ENCODE measurements at places on chromosomes 3 and 15.
A peak's percentile ranks its signal among the peaks of the same experiment; 100 is the strongest.

GRCh38 chr3:134836921-134837320, 41.9 kb downstream of the EPHB1 start:
- no peak for DNase-seq

GRCh38 chr3:101377209-101377608, 56.8 kb upstream of the IMPG2 start:
- no peak for DNase-seq

DNA sequence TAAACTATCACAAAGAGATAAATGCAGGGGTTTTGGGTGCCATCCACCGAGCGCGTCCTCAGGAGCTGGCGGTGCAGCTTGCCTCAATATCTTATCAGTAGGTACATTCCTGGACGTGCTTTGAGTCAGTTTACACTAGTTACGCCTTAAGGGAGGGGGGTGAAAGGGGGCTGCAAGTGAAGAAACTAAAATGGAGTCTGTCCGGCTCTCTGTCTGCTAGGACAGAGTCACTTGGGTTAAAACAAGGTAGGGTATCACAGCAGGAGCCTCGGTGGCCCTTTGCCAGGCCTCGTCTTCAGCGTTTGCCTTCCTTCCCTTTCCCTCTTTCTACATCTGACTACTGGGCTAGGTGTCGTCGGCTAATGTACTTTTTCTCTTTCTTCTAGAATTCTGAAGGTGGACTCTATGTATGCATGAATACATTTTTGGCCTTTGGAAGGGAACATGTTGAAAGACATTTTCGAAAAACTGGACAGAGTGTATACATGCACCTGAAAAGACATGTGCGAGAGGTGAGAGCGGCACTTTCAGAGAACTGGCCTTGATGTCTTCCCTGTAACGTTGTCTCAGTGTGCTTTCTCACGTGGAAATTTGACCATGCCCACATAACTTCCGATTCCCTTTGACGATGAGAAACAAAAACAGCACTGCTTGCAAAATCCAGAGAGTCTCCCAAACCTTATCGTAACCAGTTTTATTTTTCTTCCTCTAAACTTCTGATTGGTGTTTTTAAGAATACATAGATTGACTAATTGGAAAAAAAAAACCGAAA, 28.8 kb downstream of the USP13 start:
- no peak for DNase-seq

DNA sequence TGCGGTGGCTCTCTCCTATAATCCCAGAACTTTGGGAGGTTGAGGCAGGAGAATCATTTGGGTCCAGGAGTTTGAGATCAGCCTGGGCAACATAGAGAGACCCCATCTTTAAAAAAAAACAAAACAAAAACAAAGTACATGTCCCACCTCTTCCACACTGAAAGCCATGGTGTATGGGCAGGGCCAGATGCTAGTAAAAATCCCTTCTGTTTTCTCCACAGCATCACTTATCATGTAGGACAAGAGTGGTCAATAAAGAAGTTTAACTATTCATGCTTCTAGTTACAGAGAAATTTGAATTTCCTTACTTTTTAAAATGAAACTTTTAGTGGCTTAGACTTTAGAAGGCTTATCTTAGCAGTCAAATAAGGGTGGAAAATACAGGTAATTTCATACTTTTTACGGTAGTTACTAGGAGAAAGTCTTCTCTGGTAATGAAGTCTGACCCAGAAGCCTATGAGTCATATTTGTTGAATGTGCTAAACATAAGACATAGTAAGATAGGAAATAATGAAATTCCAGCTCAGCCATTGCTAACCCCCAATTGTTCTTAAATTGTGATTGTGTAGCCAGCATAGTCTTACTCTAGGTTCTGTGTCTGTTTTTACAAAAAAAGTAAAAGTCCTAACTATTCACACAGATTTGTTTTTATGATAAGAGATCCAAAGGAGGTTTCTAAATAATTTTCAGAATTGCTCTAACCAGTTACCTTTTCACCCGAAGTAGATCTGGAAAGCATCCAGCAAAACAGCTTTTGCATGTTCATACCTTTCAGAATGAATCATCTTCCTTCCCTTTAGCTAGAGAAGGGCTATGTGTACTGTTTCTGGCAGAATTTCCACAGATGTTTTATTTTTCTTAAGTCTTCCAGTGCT, 16.4 kb upstream of the ZNF609 start:
- DNase-seq: no peak

GRCh38 chr3:56878074-56878473, 76.3 kb upstream of the ARHGEF3 start:
- DNase-seq: no peak

DNA sequence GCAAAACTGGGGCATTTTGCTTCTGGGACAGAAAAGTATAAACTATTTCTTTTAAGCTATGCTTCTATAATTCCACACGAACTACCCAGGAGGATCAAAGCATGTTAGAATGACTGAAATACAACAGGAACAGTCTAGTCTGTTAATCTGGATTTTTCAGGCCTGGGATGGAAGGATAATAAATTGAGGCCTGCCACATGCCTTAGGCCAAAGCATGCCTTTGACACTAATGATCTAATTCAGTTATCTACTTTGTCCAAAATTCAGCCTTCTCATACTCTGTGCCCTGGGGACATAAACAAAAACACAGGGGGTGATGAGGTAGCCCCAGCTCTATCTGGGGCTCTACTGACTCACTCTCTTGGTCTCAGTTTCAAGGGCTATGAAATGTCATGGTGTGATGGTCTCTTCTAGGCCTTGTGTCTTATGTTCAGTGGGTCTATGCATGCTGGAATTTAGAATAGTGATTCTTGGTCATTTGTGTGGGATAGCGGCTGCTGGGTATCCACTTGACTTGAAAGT, 32.5 kb downstream of the GAP43 start:
- no peak for DNase-seq

DNA sequence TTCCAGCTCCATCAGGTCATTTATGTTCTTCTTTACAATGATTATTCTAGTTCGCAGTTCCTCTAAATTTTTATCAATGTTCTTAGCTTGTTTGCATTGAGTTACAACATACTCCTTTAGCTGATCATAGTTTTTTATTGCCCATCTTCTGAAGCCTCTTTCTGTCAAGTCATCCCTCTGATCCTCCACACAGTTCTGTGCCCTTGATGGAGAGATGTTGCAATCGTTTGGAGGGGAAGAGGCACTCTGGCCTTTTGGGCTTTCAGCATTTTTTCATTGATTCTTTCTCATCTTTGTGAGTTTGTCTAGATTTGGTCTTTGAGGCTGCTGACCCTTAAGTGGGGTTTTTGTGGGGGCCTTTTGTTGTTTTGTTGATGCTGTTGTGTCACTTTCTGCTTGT, 234.6 kb upstream of the CBLB start:
- DNase-seq: no peak

DNA sequence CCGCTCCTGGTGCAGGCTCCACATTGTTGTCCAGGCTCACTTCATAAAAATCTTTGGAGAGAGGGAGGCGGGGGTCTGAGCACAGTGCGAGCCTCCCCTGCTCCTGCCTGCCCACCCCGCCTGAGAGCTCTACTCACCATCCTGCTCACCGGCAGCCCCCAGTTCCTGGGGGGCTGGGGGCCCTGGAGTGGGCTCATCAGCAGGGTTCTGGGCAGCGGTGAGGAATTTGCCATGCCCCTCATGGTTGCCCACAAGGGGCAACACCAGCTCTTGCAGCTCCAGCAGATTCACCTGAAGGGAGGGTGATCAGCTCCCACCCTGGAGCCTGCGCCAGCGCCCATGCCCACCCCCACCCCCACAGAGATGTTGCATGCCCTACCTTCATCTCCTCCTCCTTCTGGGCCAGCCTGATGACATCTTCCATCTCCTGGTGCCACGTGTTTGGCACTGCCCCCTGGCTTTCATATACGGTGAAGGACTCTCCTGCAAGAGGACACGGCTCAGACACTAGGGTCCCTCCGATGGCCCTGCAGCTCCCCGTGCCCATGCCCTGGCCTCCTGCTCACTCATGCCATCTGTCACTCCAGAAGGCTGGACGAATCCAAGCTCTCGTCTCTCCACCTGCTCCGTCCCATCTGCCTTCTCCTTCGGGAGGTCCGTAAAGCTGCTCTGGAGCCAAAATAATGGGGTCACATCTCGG, 162.1 kb downstream of the TBC1D2B start:
- DNase-seq: no peak

DNA sequence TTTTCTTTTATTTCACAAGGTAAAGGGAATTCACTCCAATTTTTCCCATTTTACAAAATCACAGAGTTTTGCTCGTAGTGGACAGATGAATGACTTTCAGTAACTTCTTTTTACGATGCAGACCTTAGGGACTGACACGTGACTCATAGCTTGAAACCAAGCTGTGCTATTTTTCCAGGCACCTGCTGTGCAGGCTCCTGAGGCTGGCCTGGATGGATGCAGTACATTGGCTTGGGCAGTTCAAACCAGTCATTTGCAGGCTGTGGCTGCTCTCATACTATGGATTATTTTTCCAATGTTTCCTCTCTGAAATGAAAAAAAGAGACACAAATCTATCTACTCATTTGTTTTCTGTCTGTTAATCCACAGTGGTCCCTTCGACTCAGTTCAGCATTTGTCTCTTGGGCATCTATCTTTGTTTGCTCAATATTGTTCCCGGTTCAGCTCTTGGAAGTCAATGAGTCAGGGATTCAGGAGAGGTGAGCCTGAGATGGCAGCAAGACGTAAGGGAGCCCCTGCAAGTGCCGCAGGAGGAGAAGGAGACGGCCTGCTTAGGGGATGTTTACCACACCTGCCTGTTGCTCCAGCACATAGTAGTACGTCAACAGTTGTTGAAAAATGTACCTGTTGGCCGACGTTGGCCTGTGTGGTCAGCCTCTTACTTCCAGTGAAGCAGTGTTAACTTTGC, 92.8 kb downstream of the SV2B start:
- no peak for DNase-seq

GRCh38 chr3:32460031-32460749, 42.5 kb downstream of the CMTM6 start:
- DNase-seq: peak; percentile 56

GRCh38 chr3:187777331-187777941, 32.2 kb upstream of the BCL6 start:
- DNase-seq: no peak

DNA sequence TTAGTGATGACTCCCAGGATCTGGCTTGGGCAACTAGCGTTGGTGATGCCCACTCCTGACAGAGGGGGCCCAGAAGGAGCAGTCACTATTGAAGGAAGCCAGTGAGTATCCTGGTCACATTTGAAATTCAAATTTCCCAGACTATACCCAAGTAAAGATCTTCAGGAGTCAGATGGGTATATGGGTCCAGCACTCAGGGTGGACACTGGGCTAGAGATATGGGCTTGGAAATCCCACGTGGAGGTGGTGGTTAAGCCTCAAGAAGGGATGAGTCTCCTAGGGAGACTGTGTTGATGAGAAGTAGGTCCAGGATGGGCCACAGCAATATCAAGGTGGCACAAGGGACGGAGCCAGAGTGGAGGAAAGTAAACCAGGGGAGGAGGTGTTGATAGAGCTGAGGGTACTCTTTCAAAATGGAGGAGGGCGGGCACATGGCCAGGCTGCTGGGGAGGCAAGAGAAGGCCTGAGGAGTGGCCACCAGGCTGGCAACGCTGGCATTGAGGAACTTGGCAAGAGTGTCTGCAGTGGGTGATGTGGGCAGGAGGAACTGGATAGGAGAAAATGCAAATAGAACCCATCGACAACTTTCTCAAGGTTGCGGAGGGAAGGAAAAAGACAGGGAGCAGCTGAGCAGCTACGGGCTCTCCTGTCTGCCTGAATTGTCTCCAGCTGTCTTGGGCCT, 3.7 kb upstream of the SLCO2A1 start:
- DNase-seq: no peak

DNA sequence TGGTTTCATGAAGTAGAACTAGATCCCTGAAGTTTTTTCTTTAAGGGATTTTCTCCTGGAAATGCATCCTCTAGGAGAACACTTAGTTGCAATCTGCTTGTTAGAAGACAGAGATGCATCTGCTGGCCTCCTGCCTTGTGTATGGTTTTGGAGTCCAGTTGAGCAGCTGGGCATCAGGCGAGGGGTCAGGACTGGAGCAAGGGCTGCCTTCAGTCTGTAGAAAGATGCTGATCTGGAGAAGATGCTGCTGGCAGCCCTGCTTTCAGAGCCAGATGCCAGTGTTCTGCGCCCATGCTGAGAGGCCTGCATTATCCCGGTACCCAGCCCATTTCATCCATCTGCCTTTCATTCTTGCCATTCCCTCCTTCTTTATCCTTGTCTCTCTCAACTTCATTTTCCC, 77.4 kb downstream of the CHCHD6 start:
- no peak for DNase-seq

- no peak for DNase-seq
These were observed 113.7 kb downstream of the LIPC start for GRCh38 chr15:58545307-58546065.

DNA sequence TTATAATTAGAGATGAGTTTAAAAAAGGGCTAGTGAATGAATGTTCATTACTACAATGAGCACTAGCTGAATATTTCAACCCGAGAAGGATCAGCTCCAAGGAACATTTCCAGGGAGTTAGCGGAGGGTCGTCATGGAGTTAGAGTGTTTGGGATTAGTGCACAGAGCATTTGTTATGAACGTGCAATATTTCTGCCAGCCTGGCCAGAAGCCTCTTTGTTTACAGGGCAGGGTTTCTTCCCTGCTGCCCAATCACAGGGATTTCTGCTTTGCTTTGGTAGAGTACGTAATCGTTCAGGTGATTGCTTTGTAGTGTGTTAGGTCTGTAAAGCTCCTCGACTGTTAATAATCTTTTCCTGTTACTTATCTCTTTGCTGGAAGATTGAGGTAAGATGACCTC, 5.9 kb downstream of the CGNL1 start:
- DNase-seq: no peak

GRCh38 chr3:99365979-99366378, 272.4 kb upstream of the COL8A1 start:
- no peak for DNase-seq

- no peak for DNase-seq
These were observed 10.6 kb downstream of the ST6GAL1 start for GRCh38 chr3:186940967-186941366.

- DNase-seq: no peak
These were observed 107.7 kb upstream of the RPL32 start for GRCh38 chr3:12948891-12949711.

- DNase-seq: no peak
These were observed 5.9 kb downstream of the ZNF710 start for GRCh38 chr15:90007076-90007460.

- no peak for DNase-seq
These were observed 446.8 kb upstream of the DPH6 start for GRCh38 chr15:35992791-35993190.

- DNase-seq: no peak
These were observed 558.7 kb downstream of the MAGI1 start for GRCh38 chr3:65479990-65480389.

- no peak for DNase-seq
These were observed 121.1 kb upstream of the GOLIM4 start for GRCh38 chr3:168216851-168217250.

GRCh38 chr3:45905755-45906154, 19.4 kb downstream of the CCR9 start:
- DNase-seq: no peak

- no peak for DNase-seq
These were observed 2.3 kb upstream of the IDH2 start for GRCh38 chr15:90104551-90104950.

DNA sequence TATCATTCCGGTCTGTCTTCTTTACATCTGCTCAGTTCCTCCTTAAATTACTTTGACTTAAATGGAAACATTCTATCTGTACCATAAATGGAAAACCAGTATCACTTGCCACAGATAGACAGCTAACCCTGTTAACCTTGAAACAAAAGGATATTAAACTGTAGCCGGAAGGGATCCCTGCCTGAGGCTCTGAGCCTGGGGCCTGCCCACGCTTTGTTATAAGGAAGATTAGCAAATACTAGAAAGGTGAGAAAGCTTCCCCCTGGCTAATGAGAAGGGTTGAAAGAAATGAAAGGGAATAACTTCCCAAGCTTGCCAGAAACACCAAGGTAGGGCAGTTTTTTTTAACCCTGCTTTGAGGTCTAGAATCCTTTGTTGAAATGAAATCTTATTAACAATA, 927.6 kb downstream of the FHIT start:
- DNase-seq: no peak

Measured in right lung (tissue), 10 donors.